ENCODE measurements at places on chromosomes 12 and 14. TPM values are rescaled to one million over a fixed set of nuclear protein-coding genes. Genes with fewer than 3 reads are reported as not detected.
A peak's percentile ranks its signal among the peaks of the same experiment; 100 is the strongest.

The SLC17A8 gene
- total RNA-seq = not detected

The LRP1-AS gene
- total RNA-seq = not detected

- DNase-seq = no peak
- no peak overlapping the region for H3K27ac ChIP-seq
- H3K4me1 ChIP-seq = no peaks in the 10 kb centered on the region
- no peaks in the 10 kb centered on the region for H3K36me3 ChIP-seq
- no peaks in the 10 kb centered on the region for H3K27me3 ChIP-seq
- no peak overlapping the region for H3K4me3 ChIP-seq
Measured at GRCh38 chr12:73514672-73515071, 1023.0 kb upstream of the ATXN7L3B start.

The CIROP gene
- total RNA-seq = not detected

- no peaks in the 10 kb centered on the region for H3K27me3 ChIP-seq
- no peaks in the 10 kb centered on the region for H3K4me1 ChIP-seq
- no peak for DNase-seq
- H3K36me3 ChIP-seq = no peaks in the 10 kb centered on the region
Measured at GRCh38 chr12:51793201-51793600, 55.3 kb downstream of the FIGNL2 start.

The NOVA1 gene
- not detected for total RNA-seq

- no peaks in the 10 kb centered on the region for H3K4me1 ChIP-seq
- DNase-seq = no peak
- no peak overlapping the region for H3K4me3 ChIP-seq
- H3K27me3 ChIP-seq = no peaks in the 10 kb centered on the region
Measured at GRCh38 chr14:36952689-36953088, 219.7 kb downstream of the SLC25A21 start.

The MYO1H gene
- total RNA-seq = not detected

The CCDC177 gene
- not detected for total RNA-seq

- no peaks in the 10 kb centered on the region for H3K27me3 ChIP-seq
- H3K27ac ChIP-seq = no peak overlapping the region
- no peak overlapping the region for H3K4me3 ChIP-seq
Measured at GRCh38 chr12:92570056-92570753, 132.6 kb upstream of the PLEKHG7 start.

- H3K4me1 ChIP-seq = peaks cover 52% of the 10 kb centered on the region
- DNase-seq = no peak
- H3K27me3 ChIP-seq = no peaks in the 10 kb centered on the region
- no peak overlapping the region for H3K27ac ChIP-seq
Measured at GRCh38 chr12:75632442-75632841, 121.0 kb upstream of the KRR1 start.

DNA sequence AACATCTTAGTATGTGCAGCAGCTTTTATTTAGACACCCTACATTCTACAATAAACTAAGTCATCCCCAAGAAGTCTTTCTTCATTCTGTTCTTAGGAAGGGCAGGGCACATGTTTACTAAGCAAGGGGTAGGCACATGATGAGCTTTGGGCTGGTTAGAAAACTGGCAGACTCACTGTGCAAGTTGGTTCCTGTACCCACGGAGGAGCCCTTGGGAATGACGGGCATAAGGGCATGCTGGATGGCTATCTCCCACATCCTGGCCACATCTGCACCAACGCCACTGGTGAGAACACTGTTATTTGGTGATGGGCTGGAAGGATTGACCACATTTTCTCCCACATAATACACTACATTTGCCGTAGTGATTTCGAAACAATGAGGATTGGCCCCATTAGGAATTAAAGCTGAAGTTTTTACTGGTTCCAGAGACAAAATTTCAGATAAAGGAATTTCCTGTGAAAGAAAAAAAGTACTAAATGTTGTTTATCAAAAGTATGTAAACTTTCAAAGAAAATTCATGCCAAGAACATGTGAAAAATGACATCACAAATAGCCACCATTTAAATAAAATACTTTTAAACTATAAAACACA lies 297.0 kb downstream of the PRKD1 start:
- DNase-seq = no peak
- H3K4me1 ChIP-seq = no peaks in the 10 kb centered on the region
- H3K36me3 ChIP-seq = no peaks in the 10 kb centered on the region
- H3K4me3 ChIP-seq = no peak overlapping the region
- no peaks in the 10 kb centered on the region for H3K27me3 ChIP-seq
- no peak overlapping the region for H3K27ac ChIP-seq

The SMCO2 gene
- 2.5 TPM for total RNA-seq

GRCh38 chr12:65014504-65015271 lies 106.4 kb downstream of the WIF1 start:
- DNase-seq = no peak
- H3K27ac ChIP-seq = no peak overlapping the region
- no peaks in the 10 kb centered on the region for H3K4me1 ChIP-seq
- no peaks in the 10 kb centered on the region for H3K36me3 ChIP-seq
- H3K27me3 ChIP-seq = peaks cover 52% of the 10 kb centered on the region
- H3K4me3 ChIP-seq = no peak overlapping the region

The IL22 gene
- total RNA-seq = not detected

DNA sequence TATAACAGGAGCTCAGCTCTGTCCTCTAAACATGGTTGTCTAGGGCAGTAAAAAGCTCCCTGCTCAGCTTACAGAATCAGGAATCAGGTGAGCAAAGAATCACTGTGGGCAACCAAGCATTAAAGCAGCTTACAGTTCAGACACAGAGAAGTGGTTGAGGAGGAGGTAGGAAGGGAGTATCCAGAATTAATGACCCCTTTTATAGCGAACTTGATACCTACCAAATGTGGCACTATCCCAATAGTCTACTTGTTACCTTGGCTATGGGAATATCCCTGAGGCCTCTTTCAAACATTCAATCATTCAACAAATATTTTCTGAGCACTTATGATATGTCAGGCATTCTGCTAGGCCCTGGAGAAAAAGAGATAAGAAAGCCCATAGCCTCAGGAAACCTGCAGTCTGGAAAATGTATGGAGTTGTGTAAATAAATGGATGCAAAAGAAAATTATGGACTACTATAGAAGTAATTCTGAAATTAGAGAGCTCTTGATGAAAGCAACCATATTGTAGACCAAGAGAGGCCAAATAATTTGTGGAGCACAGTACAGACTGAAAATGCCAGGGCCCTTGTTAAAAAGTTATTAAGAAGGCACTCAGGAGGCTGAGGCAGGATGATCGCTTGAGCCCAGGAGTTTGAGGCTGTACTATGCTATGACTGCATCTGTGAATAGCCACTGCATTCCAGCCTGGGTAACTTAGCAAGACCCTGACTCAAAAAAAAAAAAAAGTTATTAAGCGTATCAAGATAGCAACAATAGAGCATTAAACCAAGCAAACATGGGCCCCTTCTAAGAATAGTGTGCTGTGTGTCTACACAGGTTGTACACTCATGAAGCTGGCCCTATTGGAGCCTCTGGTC lies 134.0 kb upstream of the CPSF6 start:
- no peaks in the 10 kb centered on the region for H3K36me3 ChIP-seq
- H3K27ac ChIP-seq = no peak overlapping the region
- H3K27me3 ChIP-seq = no peaks in the 10 kb centered on the region
- no peak overlapping the region for H3K4me3 ChIP-seq
- H3K4me1 ChIP-seq = peaks cover 9% of the 10 kb centered on the region

DNA sequence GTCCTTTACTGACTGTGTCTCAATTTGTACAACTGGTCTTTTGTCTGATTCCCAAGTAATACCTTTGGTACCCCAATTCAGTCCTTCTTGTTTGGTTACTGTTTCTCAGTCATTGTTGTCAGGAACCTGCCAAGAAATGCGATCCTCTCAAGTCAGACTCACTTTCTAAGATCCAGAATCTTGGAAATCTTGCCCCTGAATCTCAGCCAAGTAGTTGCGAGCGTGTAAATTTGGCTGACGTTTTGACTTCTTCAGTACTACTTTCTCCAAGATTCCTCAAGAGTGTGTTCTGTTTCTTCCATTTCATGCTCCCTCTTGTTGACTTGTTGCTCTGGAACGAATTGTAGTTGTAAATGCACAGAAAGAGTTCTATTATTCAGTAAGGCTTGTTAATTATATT lies 114.0 kb downstream of the MSRB3 start:
- H3K27me3 ChIP-seq = no peaks in the 10 kb centered on the region
- H3K4me3 ChIP-seq = no peak overlapping the region
- H3K4me1 ChIP-seq = no peaks in the 10 kb centered on the region
- DNase-seq = no peak
- no peaks in the 10 kb centered on the region for H3K36me3 ChIP-seq
- H3K27ac ChIP-seq = no peak overlapping the region

DNA sequence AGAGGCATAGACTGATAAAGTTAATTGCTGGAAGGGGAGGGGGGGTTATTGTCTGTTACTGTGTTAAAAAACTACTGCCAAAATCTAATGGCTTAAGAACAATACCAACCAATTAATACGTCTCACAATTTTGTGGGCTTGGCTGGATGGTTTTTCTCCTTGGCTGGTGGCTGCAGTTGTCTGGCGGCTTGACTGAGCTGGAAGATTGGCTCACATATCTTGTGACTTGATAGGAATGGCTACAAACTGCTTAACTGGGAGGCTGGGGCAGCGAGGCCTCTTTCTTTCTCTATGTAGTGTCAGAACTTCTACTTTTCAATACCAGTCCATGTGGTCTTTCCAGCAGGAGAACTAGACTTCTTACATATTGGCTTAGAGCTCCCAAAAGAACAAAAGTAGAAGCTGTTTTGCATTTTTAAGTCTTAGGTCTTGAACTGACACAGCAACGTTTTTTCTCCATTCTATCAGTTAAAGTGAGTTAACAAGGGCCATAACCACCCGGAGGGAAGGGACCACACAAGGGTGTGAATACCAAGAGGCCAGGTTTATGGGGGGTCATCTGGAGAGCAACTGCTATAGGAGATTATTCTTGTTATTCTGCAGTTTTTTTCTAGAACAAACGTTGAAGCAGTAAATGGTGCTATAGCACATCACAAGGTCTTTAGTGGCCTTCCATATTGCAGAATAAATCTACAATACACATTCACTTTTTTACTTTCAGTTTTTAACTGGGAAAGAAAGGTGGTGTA lies 46.9 kb downstream of the ZDHHC17 start:
- no peak overlapping the region for H3K27ac ChIP-seq
- no peaks in the 10 kb centered on the region for H3K4me1 ChIP-seq
- no peak overlapping the region for H3K4me3 ChIP-seq
- no peaks in the 10 kb centered on the region for H3K27me3 ChIP-seq
- H3K36me3 ChIP-seq = no peaks in the 10 kb centered on the region
- DNase-seq = no peak

DNA sequence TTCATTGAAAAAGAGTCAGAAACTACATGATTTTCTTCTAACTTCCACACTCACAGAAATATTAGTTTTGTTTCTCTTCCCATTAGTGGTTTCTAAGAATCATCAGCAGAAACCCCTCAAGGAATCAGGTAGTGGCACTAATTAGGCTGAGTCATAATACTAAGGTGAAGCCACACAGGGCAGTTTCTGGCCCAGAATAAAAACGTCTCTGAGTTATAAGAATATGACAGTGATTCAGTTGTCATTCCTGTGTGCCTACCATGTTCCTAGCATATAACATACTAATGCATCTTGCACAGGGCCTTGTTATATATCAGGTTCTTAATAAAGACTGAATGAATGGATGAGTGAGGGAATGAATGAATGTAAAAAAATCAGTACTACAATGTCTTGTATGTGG lies 206.0 kb upstream of the PLEKHG7 start:
- no peak overlapping the region for H3K27ac ChIP-seq
- DNase-seq = no peak
- no peak overlapping the region for H3K4me3 ChIP-seq
- no peaks in the 10 kb centered on the region for H3K36me3 ChIP-seq
- no peaks in the 10 kb centered on the region for H3K27me3 ChIP-seq

The C3AR1 gene
- not detected for total RNA-seq

The KRT74 gene
- total RNA-seq = not detected

The FAM181A gene
- total RNA-seq = not detected

DNA sequence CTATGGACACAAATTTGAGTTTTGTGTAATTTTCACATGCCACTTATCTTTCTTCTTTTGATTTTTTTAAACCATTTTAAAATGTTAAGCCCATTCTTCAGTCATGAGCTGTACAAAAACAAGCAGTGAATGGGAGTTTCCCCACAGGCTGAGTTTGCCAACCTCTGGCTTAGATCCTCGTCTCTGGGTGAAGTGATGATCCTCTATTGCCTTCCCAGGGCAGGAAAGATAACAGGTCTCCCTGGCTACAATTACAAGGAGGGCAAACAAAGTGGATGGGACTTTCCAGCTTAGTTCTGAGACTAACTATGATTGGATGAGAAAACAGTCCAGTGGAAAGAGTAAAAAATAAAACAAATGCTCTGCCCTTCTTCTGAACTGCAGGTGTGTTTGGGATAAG lies 203.7 kb downstream of the SPTSSA start:
- H3K27me3 ChIP-seq = peaks cover 9% of the 10 kb centered on the region
- no peak overlapping the region for H3K4me3 ChIP-seq
- H3K36me3 ChIP-seq = no peaks in the 10 kb centered on the region
- H3K27ac ChIP-seq = no peak overlapping the region

DNA sequence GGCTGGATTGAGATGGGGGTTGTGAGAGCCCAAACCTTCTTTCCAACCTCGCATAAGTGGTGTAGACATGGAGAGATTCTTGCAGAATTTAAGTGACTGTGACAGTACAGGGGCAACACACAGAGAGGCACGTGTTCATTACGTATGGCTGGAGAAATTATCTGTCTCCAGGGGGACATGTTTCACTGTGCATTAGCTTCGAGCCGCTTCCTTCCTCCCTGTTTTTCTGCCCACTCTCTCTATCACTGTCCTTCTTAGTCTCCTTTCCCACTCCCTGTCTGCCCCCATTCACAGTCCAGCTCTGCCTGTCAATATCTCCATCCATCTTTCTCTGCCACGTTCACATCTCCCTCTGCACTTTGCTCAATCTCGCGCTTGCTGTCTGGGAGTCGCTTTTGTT lies 11.5 kb upstream of the C14orf93 start:
- peaks cover 9% of the 10 kb centered on the region for H3K36me3 ChIP-seq
- no peak for DNase-seq
- no peak overlapping the region for H3K4me3 ChIP-seq
- no peak overlapping the region for H3K27ac ChIP-seq
- H3K27me3 ChIP-seq = no peaks in the 10 kb centered on the region

- DNase-seq = peak; percentile 46
- H3K36me3 ChIP-seq = no peaks in the 10 kb centered on the region
- no peak overlapping the region for H3K4me3 ChIP-seq
- H3K4me1 ChIP-seq = peaks cover 7% of the 10 kb centered on the region
Measured at GRCh38 chr14:55438066-55438683, 2.2 kb downstream of the TBPL2 start.

GRCh38 chr14:90819734-90820393 lies 3.6 kb upstream of the TTC7B start:
- peak; percentile 21 for DNase-seq
- H3K27me3 ChIP-seq = peaks cover 24% of the 10 kb centered on the region
- no peak overlapping the region for H3K27ac ChIP-seq

GRCh38 chr12:10372559-10372958 lies 17.3 kb downstream of the KLRK1 start:
- DNase-seq = peak; percentile 60
- peaks cover 60% of the 10 kb centered on the region for H3K4me1 ChIP-seq
- H3K27me3 ChIP-seq = no peaks in the 10 kb centered on the region

The LBHD2 gene
- not detected for total RNA-seq

GRCh38 chr14:77489041-77489440 lies 9.6 kb downstream of the ISM2 start:
- no peaks in the 10 kb centered on the region for H3K36me3 ChIP-seq
- H3K4me3 ChIP-seq = no peak overlapping the region
- no peak for DNase-seq
- H3K4me1 ChIP-seq = no peaks in the 10 kb centered on the region
- H3K27me3 ChIP-seq = peaks cover 13% of the 10 kb centered on the region

GRCh38 chr12:65612440-65612839 lies 211.8 kb upstream of the HMGA2 start:
- H3K36me3 ChIP-seq = peaks cover 4% of the 10 kb centered on the region
- H3K4me3 ChIP-seq = no peak overlapping the region
- peaks cover 45% of the 10 kb centered on the region for H3K4me1 ChIP-seq
- H3K27ac ChIP-seq = no peak overlapping the region
